Frontal cortex (tissue), 4 donors: ENCODE measurements at places on chromosomes 2 and 18. TPM values are rescaled to one million over a fixed set of nuclear protein-coding genes. Genes with fewer than 3 reads are reported as not detected.

CYRIA gene
- total RNA-seq, result 227 TPM

CCBE1 gene
- 32.6 TPM for total RNA-seq

FLACC1 gene
- total RNA-seq, result 2.4 TPM

FSIP2 gene
- 2.0 TPM for total RNA-seq

DYNAP gene
- not detected for total RNA-seq

GPBAR1 gene
- not detected for total RNA-seq

EN1 gene
- not detected for total RNA-seq

EMILIN2 gene
- total RNA-seq, result 1.6 TPM

LBX2 gene
- total RNA-seq, result not detected

ATP6V1C2 gene
- 1.2 TPM for total RNA-seq

LHCGR gene
- total RNA-seq, result under 0.01 TPM

- DNase-seq, result no peak
These were observed 254.1 kb upstream of the RASGRP3 start for GRCh38 chr2:33222309-33222708.

- no peak for DNase-seq
These were observed 387.1 kb downstream of the RND3 start for GRCh38 chr2:150100336-150100735.

DNA sequence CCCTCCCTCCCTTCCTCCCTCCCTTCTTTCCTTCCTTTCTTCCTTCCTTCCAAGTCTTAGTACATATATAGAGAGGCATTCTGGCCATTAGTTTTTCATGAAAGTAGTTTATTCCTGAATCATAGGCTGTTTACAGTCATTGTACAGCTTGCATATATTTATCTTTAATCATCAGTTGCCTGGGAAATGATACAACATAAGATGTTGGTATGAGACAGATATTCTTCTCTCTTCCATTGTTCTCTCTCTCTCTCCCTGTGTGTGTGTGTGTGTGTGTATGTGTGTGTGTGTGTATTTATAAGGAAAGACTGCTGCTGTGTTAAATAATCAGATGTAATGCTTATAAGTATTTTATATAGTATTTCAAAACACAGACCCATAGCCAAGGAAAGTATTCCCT, 289.8 kb upstream of the UBE2E3 start:
- DNase-seq, result no peak

- DNase-seq, result no peak
These were observed 46.8 kb upstream of the BIN1 start for GRCh38 chr2:127153691-127154158.

DNA sequence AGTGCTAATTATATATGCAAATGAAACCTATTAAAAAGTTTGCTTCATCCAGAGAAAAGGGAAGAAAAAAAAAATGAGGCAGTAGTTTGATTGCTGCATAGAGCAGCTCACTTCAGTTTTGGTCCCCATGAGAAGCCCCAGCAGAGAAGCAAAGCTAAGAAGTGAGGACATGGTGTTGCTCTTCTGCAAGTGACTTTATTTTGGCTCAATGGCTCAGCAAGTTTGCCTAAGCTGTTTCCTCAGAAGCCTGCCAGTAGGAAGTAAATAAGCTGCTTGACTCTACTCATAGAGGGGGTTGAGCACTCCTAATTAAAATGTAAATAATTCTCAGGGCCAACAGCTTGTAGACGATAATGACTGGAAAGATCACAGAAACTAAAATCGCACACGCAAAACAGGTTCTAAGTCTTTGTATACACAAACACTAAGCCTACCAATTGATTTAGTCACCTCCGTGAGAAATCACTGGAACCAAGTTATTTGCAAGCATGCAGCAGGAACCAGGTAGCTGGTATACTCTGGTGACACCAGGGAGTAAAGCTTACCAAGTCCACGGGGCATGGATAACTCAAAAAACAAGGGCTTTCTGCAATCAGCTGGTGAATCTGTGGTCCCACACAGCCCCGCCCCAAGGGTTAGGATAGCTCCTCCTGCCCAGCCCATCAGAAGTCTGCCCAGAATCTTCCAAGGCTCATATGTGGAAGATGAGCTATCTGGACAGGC, 39.7 kb upstream of the NABP1 start:
- DNase-seq, result no peak

DNA sequence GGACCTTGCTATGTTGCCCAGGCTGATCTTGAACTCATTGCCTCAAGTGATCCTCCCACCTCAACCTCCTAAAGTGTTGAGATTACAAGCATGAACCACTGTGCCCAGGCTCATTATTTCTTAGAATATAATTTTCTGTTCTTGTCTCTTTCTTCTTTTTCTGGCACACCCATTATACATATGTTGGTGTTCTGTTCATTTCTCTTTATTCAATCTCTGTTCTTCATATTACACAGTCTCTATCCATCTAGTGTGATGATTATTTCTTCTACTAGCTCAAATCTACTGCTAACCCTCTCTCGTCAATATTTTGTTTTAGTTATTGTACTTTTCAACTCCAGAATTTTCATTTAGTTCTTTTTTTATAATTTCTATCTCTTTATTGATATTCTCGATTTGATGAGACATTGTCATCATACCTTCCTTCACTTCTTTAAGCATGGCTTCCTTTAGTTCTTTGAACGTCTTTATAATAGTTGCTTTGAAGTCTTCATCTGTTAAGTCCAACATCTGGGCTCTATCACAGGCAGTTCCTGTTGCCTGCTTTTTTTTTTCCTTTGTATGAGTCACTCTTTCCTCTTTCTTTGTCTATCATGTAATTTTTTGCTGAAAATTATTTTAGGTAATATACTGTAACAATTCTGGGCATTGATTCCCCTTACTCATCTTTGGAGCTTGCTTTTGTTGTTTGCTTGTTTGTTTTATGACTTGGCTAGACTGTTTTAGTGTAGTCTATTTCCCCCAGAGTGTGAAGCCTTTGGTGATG, 196.4 kb upstream of the NABP1 start:
- no peak for DNase-seq

DNA sequence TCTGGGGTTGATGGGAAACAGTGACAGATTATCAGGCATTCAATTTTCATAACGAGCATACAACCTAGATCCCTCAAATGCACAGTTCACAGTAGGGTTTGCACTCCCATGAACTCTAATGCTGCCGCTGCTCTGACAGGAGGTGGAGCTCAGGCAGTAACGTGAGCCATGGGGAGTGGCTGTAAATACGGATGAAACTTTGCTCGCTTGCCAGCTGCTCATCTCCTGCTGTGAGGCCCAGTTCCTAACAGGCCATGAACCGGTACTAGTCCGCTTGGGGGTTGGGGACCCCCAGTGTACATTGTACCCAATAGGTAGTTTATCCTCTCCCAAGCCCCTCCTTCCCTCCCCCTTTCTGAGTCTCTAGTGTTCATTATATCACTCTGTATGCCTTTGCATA, 94.6 kb downstream of the PTH2R start:
- no peak for DNase-seq

- DNase-seq, result no peak
These were observed 11.1 kb downstream of the EVA1A start for GRCh38 chr2:75549401-75550253.

- no peak for DNase-seq
These were observed 66.6 kb upstream of the ZEB2 start for GRCh38 chr2:144586476-144586875.

GRCh38 chr2:36871068-36871707, 95.1 kb downstream of the STRN start:
- no peak for DNase-seq

DNA sequence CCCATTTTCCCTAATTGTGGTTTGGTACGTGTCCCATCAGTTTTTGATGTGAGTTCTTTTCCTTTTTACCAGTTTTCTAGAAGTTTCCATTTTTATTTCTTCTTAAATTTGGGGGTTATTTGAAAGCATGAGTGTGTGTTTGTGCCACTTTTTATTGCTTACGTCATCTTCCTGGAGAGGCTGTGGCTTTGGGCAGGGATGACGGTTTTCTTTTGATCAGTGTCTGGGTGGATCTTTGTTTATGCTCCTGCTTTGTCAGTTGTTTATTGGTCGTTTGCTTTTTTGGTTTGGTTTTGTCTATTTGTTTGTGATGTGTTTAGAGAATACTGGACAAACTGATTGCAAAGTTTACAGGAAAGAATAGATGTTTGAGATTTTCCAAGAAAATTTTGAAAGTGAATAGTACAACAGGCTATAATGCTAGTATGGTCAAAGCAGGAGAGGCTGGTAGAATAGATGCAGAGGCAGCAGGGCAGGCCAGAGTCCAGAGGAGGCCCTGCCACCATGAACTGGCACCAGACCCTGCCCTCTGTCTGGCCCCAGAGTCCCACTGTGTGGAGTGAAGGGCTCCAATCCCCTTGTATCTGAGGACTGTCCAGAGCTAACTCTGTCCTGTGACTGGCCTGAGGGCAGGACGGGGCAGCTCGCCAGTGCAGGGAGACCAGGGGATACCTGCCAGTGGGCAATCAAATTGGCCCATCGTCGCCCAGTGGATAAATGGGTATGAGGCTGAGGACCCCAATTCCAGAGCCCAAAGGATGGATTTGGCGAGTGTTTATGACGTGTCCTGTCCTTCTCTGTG, 23.4 kb upstream of the SNED1 start:
- no peak for DNase-seq

- no peak for DNase-seq
These were observed 27.2 kb upstream of the EML4 start for GRCh38 chr2:42141687-42142546.

GRCh38 chr18:11482271-11482670, 127.1 kb upstream of the SLC35G4 start:
- no peak for DNase-seq

DNA sequence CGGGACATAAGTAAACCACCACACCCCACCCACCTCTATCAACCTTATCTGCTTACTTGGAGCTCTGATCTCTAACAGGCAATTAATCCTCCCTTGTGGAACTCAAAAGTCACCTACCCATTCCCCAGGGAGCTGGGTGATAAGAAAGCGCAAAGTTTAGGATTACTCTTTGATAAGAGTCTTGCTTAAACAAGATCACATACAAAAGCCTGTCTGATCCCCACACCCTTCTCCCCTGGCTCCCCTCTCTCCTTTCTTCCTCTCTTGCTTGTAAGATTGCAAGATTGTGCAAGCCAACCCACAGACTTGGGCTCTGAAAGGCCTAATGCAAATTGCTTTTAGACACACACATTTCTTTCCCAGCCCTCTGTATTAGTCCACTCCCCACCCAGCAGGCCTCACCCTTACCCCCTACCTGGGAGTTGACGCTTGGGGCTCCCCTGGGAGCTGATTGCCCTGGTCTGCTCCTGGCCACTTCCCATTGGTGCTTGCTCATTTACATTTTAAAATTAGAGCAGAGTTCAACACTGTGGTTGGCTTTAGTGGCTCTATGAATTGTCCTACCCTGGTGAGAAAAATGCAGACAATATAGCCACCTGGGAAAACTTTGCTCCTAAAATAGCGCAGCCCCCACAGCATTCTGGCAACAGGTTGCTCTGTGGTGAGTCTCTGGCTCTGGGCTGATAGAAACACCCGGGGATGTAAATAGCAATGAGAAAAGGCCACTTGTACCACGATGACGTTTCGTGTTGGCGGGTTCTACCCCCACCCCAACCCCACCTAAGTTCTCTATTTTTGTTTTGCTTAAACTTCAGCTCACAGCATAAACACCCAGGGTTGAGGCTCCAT, 92.8 kb upstream of the MSH2 start:
- no peak for DNase-seq

DNA sequence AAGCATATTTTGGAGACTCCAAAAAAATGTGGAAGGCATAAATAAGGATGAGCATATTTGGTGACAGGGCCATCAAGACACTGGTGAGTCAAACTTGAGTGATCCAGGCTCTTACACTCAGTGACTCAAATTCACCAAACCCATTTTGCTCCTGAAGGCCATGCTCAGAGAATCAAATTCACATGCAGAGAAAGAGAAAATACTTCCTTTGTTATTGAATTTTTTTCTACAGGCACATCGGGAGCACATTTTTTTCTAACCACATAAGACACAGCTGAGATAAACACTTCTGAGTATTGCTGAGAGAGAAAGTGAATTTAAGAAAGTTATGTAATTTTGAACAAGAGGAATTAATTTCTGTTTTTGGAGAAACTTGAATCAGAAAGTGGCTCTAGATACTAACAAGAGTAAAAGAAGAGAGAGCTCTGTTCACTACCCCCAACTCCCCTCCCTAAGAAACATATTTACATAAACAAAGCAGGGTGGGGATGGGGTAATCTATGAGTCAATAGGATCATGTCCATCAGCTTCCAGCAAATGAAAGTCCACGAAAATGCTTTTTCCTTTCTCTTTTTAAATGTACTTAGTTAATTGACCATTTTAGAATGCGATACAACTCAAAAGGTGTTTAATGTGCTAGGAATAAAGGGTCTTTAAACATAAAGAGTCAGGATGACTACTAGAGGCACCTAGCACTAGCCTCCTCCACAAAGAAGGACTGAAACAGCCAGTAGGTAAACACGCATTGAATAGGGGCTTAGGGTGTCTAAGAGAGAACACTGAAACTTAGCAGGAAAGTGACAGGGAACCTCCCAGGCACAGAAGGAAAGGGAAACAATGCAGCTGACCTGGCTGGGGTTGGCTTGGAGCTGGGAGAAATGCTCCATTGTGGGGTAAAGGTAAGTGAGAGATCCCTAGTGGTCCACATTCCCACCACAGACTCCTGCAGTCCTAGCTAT, 152.3 kb downstream of the KCNE4 start:
- DNase-seq, result no peak

- DNase-seq, result no peak
These were observed 85.0 kb downstream of the LIPG start for GRCh38 chr18:49646873-49647272.

GRCh38 chr2:7053650-7054265, 136.5 kb downstream of the RNF144A start:
- DNase-seq, result no peak

GRCh38 chr2:177688844-177689243, 296.3 kb downstream of the AGPS start:
- DNase-seq, result no peak

- no peak for DNase-seq
These were observed 64.5 kb downstream of the TWIST2 start for GRCh38 chr2:238912228-238912915.

DNA sequence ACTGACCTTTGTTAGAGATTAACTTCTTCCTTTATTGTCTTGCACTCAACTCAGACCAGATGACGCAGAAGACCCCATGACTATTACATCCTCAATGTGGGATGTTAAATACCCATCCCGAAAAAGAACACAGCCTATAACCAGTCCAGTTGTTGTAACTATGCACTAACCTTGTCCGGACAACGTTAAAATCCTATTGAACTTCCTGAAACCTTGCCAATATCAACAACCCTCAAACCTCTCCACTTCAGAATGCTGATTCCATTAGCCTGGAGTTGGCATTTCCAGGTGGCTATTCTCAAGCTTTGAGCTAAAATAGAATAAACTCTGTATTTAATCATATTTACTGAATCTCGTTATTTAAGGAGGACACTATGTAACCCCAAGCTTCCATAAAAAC, 13.6 kb downstream of the NMS start:
- no peak for DNase-seq

GRCh38 chr2:32235315-32235714, 29.4 kb downstream of the NLRC4 start:
- DNase-seq, result no peak
